ENCODE measurements at places on chromosomes 7 and 10.

DNA sequence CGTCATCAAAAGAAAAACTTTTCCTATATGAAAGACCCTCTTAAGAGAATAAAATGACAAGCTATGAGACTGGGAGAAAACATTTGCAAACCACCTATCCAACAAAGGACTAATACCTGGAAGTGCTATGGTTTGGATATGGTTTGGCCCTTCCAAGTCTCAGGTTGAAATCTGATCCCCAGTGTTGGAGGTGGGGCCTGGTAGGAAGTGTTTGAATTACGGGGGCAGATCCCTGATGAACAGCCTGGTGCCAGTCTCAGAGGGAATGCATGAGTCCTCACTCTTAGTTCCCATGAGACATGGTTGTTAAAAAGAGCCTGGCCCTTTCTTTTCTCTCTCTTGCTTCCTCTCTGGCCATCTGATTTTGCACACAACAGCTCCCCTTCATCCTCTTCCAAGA lies 6.3 kb downstream of the ALDH18A1 start:
- no peak for DNase-seq

GRCh38 chr10:119595676-119596515 lies 868 bp downstream of the TIAL1 start:
- no peak for DNase-seq

DNA sequence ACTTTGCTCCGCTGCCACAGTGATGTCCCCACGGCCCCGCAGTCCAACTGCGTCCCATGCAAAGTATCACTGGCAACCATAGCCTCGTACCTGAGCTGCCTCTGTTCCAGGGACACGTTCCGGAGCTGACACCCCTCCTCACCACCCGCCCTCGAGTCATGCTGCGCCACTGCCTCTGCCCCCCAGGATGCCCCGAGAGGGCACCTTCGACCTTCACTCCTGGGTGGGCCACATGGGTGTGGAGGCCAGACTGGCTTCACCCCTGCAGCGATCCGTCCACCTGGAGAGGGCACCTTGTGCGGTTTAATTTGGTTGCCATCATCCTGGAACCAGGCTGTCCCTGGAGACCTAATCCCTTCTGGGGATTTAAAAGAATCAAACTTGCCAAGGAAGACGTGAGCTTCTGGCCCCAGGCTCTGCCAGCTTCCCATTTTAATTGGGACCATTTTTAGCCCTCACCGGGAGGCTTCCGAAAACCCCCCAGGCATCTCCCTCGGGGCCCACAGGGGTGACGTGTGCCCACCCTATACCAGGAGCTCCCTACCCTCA lies 19.2 kb upstream of the TNRC18 start:
- no peak for DNase-seq

- DNase-seq = peak; percentile 53
Measured at GRCh38 chr7:7136466-7137381, 45.6 kb upstream of the C1GALT1 start.

GRCh38 chr10:69209787-69210484 lies 10.2 kb upstream of the HKDC1 start:
- DNase-seq = no peak

- DNase-seq = no peak
Measured at GRCh38 chr10:116049158-116049973, 223.6 kb downstream of the GFRA1 start.

- DNase-seq = no peak
Measured at GRCh38 chr10:53013201-53013810, 240.7 kb upstream of the MBL2 start.

DNA sequence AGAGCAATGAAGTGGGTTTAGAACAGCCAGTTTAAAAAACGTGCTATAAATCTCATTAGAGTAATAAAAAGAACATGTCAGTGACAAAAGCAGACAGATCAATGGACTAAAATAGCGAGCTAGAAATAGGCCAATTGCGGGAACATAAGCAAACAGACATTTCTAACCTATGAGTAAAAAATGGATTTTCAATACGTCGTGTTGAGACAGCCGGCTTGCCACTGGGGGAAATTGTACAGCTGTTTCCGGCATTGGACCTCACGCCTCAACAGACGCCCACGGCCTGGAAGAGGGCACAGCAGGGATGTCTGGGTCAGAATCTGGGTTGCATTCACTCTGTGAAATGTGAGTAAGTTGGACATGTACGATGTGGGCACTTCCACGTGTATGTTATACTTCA lies 92.9 kb downstream of the SVOPL start:
- no peak for DNase-seq

GRCh38 chr7:104851268-104851667 lies 162.7 kb upstream of the KMT2E start:
- no peak for DNase-seq

DNA sequence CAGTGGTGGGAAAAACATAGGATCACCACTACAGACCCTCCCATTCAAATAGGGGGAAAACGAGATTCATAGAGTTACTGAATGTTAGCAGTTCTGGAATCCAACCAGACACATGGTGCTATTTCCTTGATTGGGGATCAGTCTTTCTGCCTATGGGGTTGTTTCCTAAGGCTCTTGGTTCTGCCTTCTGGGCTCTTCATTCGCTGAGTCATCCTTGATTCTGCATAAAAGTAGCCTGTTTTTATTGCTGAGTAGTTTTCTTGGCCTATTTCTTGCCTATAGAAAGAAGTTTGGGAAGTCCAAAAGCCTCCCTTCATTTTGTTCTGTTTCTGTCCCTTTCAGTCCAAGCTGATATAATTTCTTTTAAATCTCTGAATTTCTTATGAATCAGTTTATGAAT lies 99.3 kb upstream of the OIT3 start:
- no peak for DNase-seq

DNA sequence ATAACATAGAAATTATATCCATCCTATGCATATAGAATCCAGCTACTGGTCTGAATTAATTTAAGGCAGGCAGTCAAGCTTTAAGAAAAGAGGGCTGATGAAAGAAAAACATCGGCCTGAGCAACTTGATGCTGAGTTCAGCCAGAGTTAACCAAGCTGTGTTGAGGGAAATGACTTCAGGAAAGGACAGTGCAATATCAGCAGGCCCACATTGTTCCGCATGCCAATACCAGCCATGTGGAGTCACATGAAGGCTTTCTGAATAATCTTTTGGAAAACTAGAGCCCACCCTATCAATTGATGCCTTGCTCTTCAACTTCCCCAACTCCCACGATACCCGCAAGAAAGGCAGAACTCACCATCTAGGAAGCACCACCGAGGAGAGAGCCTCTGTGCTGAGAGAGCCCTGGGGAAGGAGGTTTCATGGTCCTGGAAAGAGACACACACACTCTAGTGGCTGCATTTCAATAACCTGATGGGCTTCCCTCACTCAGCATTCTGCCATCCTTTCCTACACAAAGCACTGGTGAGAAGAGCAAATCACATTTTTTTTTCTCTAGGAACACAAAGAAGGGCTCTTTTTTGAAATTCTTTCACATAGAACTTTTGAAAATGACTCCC lies 125.8 kb upstream of the PTN start:
- DNase-seq = no peak

DNA sequence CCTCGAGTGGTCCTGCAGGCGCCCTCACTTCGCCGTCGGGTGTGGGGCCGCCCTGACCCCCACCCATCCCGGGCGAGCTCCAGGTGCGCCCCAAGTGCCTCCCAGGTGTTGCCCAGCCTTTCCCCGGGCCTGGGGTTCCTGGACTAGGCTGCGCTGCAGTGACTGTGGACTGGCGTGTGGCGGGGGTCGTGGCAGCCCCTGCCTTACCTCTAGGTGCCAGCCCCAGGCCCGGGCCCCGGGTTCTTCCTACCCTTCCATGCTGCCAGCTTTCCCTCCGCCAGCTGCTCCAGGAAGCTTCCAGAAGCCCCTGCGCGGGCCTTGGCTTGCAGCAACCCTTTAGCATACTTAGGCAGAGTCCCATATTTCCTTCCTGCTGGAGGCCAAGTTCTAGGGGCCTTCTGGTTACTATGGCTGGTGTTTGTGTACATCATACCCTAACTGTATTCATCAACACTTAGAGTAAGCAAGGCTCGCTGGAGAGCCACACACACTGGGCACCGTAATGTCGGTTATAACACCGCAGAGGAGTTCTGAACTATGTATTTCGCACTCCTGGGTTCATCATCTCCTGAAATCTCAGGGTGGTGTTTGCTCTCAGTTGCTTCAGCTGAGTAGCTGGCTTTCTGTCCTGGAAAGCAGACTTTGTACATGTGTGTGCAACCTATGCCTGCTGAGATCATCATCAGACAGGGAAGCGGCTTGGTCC lies 471 bp downstream of the MGMT start:
- DNase-seq = no peak

DNA sequence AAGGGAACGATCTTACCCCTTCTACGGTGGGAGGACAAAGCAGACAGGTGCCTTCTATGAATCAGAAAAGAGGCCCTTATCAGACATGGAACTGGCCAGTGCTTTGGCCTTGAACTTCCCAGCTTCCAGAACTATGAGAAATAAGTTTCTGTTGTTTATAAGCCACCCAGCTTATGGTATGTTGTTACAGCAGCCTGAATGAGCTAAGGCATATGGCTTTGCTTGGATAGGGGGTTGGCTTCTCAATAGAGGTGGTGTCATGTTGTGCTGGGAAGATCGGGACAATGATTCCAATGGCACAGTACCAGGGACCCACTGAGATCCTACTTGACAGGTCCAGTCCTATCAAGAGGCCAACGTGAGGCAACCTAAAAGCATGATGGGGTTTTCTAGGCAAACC lies 183.4 kb upstream of the BMPER start:
- no peak for DNase-seq

GRCh38 chr7:55884321-55884720 lies 2.9 kb upstream of the ZNF713 start:
- DNase-seq = no peak

DNA sequence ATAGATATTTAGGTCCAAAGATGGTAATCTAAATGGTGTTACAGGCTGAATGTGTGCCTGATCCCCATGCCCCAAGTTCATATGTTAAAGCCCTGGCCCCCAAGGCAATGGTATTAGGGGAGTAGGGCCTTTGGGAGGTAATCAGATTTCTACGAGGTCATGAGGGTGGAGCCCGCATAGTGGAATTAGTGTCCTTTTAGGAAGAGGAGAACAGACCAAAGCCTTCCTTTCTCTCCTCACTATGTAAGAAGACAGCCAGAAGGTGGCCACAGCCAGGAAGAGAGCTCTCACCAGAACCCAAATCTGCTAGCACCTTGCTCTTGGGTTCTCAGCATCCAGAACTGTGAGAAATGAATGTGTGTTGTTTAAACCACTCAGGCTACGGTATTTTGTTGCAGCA lies 15.2 kb downstream of the ERVW-1 start:
- DNase-seq = no peak

- no peak for DNase-seq
Measured at GRCh38 chr10:77915319-77916105, 11.0 kb downstream of the DLG5 start.

DNA sequence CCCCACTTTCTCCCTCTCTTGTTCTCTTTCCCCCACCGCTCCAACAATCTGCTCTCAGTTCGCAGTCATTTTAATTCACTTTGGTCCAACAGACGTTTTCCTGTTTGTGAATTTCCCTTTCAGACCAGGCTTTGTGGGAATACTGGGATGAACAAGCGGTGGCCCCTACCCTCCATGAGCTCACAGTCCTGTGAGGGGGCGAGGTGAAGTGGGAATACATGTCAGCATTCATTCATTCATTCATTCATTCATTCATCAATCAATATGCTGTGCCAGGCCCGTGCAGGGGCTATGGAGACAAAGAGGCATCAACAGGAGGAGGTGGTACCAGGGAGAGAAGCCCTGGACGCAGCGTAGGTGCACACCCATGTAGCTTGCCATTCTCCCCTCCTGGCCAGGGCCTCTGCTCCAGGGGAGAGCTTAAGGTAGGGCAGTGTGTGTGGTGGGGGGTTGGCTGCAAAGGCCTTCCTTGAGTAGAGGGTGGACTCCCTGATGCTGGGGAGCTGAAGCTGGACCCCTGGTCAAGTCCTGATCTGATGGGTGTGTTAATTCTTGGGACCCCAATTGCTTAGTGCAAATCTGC lies 16.1 kb downstream of the PRF1 start:
- DNase-seq = no peak

GRCh38 chr7:43195768-43196167 lies 83.3 kb downstream of the HECW1 start:
- no peak for DNase-seq

GRCh38 chr7:131100357-131101054 lies 227.2 kb upstream of the MKLN1 start:
- no peak for DNase-seq

DNA sequence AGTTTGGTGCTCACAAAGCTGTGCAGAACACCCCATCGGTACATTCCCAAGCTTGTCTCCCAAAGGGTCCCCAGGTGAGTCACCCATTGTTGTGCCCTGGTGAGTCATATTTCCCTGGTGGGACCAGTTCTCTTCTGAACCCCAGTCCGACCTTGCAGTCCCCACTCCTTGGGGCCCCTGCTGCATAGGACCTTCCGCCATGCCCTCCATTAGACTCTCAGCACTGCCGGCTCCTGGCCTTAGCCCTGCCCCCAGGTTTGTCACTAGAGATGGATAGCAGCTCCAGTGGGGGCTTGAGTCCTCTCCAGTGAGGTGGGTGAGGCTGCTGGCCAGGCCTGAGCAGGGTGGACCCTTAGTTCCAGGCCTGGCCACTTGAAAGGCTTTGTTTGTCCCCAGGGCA lies 80.5 kb upstream of the MKI67 start:
- no peak for DNase-seq

DNA sequence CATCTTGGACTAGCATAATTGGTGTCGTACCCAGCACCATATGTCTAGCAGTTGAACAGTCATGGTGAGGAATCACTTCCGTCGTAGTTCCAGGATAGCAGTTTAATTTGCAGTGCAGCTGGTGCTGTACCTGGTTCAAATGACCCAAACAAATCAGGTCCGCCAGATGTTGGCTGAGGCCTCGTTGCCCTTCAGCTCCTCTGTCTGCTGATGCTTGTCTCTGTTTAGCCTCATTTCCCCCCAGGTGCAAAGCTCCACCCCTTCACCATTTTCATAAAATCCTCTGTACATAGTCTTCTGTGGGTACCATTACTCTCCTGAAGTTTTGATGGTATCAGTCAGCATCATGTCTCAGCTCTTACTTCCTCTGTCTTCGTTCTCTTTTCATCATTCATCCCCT lies 35.1 kb downstream of the UMAD1 start:
- no peak for DNase-seq

GRCh38 chr10:121080281-121080891 lies 229.2 kb downstream of the WDR11 start:
- no peak for DNase-seq

DNA sequence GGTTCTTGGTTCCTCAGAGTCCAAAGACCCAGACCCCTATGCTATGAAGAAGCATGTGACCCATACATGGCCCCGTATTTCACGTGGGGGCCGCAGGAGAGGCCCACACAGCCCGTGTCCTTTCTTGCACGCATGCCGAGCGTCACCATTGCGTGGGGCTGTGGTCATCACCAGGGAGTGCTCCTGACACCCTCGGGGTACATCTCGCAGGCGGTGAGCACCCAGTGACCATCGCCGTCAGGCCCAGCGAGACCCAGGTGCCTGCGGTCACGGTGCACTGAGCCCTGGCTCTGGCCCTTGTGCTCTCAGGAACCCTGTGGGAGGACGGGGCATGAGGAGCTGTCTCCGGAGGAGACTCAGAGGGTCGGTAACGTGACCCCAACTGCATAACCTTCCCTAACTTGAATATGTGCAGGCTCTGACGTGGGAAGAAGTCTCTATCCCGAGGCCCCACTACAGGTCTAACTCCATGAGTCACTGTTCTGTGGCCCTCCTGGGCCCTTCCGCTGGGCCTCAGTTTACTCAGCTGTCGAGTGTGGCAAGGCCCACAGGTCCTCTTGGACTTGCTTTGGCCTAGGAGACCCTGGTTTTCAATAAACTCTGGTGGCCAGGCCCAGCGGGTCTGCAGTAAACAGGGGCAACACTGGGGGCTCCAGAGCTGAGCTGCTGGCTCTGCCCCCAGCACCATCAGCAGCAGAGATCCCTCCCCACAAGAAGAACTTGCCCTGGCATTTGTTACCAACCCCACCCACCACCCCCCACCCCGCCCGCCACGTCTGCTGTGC lies 503.9 kb downstream of the PTPRN2 start:
- DNase-seq = no peak
